ENCODE measurements at places on chromosomes 12 and 14.
A peak's percentile ranks its signal among the peaks of the same experiment; 100 is the strongest.

- DNase-seq = no peak
Observed at GRCh38 chr12:114392909-114393308, 13.0 kb downstream of the TBX5 start.

- no peak for DNase-seq
Observed at GRCh38 chr14:80965037-80965436, 9.6 kb downstream of the TSHR start.

GRCh38 chr14:104678346-104678745 lies 11.1 kb upstream of the INF2 start:
- DNase-seq = peak; percentile 35

- DNase-seq = no peak
Observed at GRCh38 chr14:101583006-101583714, 21.9 kb downstream of the DIO3 start.

DNA sequence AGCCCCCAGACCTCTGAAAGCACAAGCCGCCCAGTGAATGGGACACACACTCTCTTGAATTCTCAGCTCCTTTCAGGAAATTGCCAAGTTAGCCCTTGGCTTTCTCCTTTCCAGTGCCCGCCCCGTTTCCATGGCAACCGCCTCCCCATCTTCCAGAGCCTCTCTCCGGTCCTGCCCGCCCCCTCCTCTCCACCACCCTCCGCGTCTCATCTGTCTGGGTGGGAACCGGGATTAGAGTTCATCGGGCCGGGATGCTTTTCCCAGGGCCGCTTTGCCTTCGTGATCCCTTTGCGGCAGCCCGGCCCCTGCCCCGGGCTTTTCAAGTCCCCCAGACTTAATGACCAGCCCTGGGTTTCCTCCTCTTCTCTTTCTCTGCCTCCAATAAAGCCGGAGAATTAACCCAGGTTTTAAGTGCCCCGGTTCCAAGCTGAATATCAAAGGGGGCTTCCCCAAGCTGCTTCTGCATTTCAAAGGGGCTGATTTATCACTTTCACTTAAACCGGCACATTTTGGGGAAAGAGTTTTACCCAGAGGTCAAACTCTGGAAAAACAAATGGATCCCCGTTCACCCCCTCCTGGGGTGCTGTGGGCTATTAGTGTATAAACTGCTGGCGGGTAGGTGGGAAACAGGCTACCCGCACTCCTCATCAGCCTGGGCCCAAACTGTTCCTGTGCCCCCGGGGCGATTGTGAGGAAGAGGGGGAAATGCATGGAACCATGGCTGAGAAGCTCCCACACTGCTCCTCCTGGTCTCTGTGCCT lies 101.7 kb downstream of the ZFP36L1 start:
- DNase-seq = no peak

DNA sequence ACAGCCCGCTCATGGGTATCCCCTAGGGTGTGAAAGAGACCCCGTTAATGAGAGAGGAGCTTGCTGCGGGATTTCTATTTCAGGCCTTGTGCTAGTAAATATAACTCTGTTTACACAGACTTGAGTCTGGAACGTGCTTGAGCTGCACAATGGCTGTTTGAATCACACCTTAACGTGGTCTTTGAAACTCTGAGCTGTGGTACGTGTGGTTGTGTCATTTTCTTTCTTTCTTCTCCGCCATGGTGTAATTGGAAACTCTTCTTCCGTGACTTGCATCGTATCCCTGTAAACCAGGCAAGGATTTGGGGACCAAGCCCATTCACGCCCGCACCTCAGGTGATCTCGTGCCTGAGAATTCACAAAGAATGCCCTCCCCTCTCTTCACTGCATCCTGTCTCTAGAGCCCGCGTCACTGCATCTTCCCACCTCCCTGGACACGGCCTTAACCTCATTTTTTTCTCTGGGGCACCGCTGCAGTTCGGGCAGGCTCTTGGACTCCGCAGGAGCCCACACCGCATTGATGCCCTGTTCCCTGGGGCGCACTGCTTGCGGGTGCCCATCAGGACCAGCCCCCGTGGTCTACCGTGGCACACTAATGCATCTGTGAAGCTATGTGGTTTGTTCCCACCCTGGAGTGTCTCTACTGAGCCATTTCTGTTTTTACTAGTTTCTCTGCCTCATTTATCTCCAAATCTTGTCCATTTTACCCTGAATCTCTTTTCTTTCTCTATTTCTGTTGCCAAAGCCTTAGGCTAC lies 78.4 kb upstream of the PARP11 start:
- no peak for DNase-seq

GRCh38 chr12:69438539-69438938 lies 31.6 kb upstream of the FRS2 start:
- DNase-seq = no peak

DNA sequence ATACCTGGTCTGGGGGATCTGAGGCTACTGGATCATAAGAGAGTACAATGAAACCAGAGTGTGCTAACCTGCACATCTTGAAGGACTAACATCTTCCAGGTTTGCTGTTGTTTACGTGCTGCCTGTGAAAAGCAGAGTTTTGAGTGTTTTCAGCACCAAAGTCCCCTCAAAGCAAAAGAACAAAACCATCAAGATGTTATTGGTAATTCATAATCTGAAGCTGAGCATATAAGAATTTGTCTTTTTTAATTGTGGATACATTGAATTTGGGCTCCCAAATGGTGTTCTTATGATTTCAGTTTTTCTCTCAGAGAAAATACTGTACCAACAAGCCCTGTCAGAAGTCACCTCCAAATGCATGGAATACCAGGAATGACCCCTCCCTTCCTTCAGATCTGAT lies 110.2 kb downstream of the BTG1 start:
- DNase-seq = no peak

DNA sequence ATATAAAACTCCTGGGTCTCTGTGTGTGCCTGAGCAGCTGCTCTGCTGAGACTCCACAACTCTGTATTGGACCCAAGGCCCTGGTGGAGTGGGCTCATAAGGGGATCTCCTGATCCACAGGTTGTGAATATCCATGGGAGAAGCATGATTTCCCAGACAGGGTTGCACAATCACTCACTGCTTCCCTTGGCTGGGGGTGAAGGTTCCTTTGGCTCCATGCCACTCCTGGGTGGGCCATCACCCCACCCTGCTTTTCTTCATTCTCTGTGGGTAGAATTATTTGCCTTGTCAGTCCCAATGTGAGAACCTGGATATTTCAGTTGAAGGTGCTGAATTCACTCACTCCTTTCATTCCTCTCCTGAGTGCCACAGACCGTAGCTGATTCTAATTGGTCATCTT lies 205.2 kb upstream of the TMEM260 start:
- no peak for DNase-seq

DNA sequence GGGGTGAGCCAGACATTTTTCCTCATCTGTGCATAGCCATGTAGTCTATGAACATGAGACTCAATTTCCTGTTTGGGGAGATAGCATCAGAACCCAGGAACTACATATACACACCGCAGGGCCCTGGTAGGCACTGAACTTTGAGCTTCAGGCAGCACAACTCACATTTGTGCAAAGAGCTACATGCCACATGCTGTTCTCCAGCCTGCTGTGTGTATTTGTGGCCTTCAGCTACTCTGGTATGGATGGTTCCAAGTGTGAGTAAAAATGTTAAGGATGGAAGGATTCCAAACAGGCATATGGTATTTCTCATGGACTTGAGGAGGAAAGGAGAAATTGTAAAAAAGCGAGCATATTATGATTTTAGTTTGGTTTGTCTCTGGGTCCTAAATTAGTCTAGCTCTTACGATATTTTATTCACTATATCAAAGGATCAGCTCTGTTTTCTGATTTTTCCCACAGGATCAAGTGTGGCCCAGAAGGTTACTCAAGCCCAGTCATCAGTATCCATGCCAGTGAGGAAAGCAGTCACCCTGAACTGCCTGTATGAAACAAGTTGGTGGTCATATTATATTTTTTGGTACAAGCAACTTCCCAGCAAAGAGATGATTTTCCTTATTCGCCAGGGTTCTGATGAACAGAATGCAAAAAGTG lies 422.4 kb upstream of the OR4E1 start:
- no peak for DNase-seq

- DNase-seq = no peak
Observed at GRCh38 chr12:49489720-49490119, 49.1 kb upstream of the KCNH3 start.
